ENCODE measurements at places on chromosomes 6 and 20.

GRCh38 chr20:31666258-31667042 lies 28.7 kb downstream of the COX4I2 start:
- DNase-seq: no peak

DNA sequence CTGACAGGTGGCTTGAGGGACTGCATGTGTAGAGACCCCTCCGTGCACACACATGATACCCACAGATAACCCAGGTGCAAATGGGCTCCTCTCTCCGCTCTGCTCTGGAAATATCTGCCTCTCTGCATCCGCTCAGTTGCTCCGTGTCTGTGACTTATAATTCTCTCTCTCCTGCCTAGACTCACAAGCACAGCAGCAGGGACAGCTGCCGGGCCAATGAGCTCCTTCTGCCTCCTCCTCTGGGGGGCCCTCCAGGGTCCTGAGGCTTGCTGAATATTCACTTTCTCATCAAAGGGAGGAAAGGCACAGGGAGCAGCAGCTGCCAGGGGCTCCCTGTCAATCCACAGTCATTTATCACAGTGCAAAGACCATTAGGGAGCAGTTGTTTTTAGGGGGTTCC lies 24.1 kb downstream of the LRFN2 start:
- no peak for DNase-seq

DNA sequence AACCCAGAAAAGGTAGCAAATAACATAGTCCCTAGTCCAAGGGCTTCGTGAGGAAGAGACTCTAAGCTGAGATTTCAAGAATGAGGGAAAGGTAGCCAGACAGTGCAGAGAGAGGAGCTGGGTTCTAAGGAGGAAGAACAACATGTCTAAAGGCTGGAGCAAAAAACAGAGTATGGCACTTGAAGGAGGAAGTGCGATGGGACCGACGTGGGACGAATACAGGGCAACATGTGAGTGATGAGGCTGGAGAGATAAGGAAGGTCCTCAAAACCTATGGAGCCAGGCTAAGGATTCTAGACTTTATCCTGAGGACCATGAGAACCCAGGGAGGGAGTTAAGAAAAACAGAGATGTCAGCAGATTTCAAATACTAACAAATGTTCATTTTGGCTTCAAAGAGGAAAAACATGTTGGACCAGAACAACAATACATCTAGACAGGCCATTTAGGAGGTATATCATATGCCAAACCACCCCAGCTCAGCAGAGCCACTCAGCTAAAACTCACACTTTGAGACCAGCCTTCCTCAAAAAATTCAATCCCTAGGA lies 17.5 kb downstream of the ATXN1 start:
- no peak for DNase-seq

- no peak for DNase-seq
Measured at GRCh38 chr6:143346004-143346403, 104.5 kb downstream of the ADAT2 start.

GRCh38 chr20:35001596-35002362 lies 46.1 kb downstream of the MYH7B start:
- DNase-seq: no peak

DNA sequence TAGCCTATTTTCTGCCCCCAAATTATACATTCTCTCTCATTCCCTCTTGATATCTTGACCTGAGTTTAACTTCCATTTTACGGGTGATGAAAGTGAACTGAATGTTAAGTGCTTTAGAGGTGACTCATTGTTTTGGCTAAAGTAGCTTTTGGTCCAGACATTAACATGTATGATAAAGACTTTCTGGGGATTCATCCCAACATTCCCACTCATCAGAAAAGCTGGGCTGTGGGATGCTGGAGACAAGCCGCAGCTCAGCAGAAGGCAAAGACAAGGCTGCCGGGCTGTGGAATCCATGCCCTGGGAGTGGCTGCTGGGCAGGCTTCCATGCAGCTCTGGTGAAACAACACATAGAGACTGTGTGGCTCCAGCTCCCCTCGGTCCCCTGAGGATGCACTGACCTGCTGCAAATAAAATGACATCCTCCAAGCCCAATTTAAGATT lies 89.9 kb upstream of the SYNDIG1 start:
- DNase-seq: no peak

- no peak for DNase-seq
Measured at GRCh38 chr20:8368670-8369069, 236.6 kb downstream of the PLCB1 start.

DNA sequence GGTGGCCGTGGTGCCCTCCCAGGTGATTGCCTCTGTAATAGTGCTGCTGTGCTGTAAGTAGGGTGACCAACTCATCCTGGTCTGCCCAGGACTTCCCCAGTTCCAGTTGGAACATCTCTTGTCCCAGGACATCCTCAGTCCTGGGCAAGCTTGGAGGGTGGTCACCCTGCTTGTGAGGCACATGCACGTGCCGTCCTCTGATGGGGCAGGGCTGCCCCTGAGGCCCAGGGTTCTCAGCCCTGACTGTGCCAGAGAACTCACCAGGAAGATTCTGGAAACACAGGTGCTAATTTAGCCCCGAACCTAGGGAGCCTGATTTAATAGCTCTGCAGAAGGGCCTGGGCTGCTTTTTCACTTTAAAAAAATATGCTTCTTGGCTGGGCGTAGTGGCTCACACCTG lies 120.9 kb upstream of the PHACTR3 start:
- no peak for DNase-seq

DNA sequence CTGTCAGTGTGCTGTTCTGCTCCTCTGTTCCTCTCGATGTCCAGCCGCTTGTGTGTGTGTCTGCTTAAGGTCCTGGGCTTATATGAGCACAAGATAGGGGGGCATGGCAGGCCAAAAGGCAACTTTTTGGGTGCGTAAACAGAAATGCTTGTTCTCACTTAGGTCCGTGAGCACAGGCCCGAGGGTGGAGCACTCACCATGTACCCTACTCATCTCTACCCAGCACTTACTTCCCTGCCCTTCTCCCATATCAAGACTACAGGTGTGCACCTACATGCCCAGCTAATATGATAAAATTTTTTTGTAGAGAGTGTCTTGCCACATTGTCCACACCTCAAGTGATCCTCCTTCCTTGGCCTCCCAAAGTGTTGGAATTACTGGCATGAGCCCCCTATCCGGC lies 34.3 kb downstream of the NCOA3 start:
- no peak for DNase-seq

GRCh38 chr6:20313960-20314530 lies 87.6 kb upstream of the E2F3 start:
- DNase-seq: no peak

DNA sequence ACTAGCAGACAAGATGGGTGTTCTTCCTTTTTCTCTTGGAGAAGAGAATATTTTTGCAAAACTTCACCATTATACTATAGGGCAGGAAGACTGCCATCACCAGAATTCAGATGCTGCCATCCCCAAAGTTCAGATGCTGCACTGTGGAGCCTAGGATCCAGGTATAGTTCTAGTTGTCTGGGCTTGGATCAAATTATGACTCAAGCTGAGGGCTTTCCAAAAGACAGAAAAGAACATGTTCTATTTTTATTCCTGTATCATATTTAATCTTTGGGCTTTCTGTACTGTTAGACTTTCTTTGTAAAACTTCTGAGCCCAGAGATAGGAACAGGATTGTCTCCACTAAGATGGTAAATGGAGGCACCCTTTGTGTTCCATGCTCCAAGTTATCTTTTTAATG lies 22.0 kb downstream of the FAM83B start:
- DNase-seq: no peak

DNA sequence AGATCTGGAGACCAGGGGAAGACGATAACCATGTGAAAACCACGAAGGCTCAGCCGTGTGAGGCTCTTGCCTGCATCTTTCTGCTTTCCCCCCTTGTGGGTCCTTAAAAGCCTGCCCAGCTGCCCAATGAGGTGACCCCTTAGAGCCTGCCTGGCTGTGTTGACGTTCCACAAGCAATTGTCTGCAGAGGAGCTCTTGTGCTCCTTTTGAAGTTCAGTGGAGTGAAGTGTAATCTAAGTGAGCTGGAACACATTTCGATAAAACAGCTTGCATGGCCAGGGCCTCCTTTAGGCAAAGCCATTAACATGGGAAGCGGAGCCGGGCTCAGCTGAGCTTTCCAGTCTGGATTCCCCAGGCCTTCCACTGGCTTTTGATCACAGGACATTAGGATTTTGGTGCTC lies 27.3 kb upstream of the TCP11 start:
- no peak for DNase-seq

DNA sequence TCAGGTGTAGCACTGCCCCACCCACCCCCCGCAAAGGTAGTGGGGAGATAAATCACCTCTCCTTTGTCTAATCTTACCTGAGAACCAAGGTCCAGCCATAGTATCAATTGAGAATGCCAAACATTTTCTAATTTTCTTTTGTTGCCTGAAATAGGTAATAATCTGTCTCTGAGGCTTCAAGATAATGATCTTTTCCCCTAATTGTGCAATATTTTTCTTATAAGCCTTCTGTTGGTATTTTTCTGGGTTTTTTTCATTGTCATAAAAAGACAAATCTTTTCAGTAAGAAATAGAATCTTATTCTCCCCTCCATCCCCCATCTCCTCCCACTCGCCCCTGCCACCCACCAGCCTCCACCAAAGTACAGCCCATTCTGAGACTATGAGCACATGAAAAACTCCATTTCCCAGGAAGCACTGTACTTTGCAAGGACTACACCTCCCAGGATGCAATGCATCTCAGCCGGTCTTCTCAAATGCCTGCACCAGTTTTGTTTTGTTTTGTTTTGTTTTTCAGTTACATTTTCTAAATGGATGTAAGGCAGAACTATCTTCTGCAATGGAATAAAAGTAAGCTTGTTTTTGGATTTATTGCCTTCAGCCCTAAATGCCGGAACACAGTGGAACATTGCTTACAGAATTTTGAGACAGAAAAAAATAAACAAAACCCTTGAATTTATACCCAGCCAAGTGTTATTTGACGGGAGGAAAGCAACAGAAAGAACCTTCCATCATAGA lies 268.0 kb downstream of the TFAP2A start:
- no peak for DNase-seq

DNA sequence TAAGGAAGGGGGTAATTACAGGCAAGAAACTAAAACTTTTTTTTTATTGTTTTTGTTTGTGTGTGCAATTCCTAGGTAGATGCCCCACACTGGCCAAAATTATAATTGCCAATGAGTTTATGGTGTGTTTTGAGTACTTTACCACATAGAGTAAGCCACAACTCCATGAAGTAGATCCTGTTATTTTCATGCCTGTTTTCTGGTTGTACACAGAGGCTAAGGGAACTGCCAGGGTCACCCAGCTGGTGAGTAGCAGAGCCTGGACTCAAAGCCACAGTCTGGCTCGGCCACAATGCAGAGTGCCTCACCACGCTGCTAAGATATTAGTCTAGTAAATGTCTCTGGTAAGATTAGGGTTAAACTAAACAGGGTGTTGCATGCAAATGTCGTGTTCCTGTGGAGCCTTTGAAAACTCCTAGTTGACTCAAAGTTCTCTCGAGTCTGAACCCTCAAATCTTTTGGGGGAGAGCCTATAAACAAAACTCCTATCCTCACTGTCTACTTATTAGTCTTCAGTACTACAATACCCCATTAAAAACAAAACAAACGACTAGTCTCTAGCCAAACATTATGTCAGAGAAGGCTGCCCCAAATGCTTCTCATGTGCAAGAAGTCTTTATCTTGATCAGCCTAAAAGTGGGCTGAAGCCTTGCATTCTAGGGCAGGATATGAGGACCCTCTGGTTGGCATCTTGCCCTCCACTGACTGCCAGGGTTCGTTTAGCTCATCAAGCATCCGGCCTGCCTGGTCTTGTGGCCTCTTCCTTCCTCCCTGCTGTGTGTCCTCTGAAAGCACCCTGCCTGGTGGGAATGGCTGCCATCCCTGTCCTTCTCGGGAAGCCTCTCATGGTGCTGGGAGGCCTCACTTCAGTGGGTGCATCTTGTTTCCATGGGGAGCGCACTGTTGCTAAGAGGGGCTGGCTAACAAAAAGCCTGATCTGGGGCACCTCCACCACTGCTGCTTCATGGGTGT lies 4.2 kb downstream of the DUSP22 start:
- DNase-seq: no peak

GRCh38 chr6:134272374-134272773 lies 45.5 kb downstream of the SGK1 start:
- DNase-seq: no peak

GRCh38 chr20:3210346-3210745 lies 1.0 kb downstream of the ITPA start:
- no peak for DNase-seq

- DNase-seq: no peak
Measured at GRCh38 chr6:42702200-42702599, 20.2 kb downstream of the PRPH2 start.

DNA sequence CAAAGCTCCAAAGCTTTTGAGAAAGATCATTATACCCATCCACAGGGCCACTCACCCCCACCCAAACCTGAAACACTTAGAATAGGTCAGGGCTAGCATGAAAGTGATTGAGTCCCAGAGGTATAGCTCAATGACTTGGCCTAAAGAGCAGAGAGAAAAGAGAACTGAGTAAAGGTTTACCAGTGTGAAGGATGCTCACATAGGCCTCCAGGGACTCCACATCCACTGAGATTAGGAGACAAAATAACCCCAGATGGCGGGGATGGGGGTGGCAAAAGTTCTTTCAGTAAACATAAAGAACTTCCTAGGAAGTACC lies 12.2 kb downstream of the SAYSD1 start:
- DNase-seq: no peak

- DNase-seq: peak; percentile 25
Measured at GRCh38 chr6:2764610-2765165, 505 bp upstream of the WRNIP1 start.
